Stimulated activated CD4-positive, alpha-beta T cell treated with anti-CD3 and anti-CD28 coated beads, Interleukin-15, amount 100 ng/mL, for 1 hour (primary cell): ENCODE measurements at places on chromosomes 1 and 21.

DNA sequence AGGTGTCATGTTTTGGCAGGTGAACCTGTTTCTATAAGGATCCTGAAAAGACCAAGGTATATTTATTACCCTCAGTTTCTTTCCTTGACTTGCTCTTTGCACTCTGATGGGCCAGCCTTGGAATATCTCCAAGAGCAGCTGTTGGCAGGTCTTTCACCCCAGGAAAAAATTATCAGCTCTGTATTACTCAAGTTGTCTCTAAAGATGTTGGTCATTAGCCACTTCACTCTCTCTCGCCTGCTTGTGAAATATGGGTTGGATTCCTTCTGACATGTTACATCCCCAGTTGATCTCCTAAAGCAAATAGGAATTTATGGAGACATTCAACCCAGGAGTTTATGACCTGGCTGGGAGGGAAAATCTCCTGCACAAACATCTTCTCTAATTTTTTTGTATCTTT, 85.9 kb downstream of the KCNJ15 start:
- no peak for DNase-seq

DNA sequence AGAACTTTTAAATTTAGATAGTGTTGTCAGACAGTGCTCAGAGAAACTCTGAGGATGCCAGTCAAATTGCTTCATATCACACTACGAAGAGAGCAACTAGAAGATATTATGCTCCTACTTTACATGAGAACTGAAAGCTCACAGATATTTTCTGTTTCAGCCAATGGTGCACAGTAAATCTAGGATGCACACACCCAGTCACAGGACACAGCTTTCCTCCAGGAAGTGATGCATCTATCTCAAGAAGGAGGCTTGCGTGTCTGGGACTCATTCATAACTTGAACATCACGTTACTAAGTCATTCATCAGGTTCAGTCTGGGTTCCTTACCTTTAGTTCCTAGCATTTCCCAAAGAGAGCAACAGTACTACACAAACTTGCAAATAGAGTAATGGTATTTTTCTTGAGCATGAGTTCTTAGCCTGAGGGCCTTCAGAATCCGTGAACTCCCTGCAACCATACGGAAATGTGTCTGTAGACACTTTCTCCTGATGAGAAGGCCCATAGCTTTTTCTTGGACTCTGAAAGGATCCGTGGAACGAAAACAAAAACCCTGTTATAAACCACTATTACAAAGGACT, 12.2 kb downstream of the ZNF697 start:
- no peak for DNase-seq

DNA sequence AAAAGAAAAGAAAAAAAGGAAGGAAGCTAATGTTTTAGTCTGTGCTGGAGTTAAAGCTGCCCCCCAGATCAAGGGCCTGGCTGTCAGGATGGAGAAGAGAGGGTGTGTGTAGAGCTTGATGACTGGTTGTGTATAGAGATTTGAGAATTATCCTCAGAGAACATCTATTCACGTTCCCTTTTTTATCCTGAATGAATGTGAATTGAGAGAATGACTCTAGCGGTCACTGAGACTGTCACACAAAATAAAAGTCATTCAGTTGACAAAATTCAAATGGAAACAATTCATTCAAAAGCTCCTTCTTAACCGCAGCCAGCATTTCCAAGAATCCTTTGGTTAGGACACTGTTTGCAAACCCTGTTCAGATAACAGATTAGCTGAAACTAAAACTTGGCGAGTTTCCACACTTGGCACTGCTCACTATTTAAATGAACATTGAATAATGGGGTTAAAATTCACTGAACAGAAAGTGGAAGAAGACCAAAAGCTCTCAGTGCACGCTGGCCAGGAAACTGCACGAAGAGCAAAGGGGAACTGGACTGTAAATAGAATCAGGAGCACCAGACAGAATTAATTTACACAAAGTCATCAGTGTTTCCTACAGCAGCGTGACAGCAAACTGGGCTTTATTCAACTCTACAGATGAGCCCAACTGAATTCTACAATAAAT, 13.6 kb upstream of the FAM89A start:
- DNase-seq, result no peak

DNA sequence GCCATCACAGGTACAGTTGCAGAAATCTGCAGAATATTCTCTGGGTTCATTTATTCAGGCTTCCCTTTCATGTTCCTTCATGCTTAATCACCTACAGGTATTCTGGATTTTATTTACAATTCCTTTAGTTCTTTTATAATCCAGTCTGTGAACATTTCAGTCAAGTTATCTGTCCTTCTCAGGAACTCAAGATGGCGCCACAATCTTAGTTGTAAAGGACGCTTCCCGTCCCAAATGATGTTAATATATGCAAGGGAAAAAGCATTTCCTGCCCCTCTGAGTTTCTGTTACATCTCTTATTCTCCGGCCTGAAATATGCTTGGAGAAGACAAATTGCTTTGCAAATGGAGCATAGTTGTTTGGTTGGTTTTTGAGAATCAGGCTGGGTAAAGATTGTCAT, 19.3 kb downstream of the F3 start:
- DNase-seq, result no peak

- no peak for DNase-seq
Measured at GRCh38 chr21:45640001-45640887, 3.3 kb upstream of the PCBP3 start.

GRCh38 chr21:38807986-38808385, 2.3 kb downstream of the ETS2 start:
- no peak for DNase-seq

GRCh38 chr1:119729044-119729443, 17.3 kb downstream of the PHGDH start:
- no peak for DNase-seq

DNA sequence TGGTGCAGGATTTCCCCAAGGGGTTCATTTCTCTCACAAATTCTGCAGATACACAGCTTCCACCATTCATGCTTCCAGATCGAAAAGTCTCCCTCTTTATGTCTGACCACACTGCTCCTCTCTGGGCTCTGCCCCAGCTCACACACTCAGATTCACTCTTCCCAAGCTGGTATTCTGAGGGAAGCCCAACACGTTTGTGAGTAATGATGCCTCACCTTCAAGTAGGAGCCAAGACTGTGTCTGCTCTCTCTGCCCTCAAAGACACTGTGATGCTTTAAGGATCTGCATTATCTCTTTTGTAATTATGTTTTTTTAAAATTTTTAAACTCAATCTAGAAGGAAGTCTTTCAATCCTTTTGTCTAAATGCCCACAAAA, 19.8 kb downstream of the PRAMEF11 start:
- no peak for DNase-seq

DNA sequence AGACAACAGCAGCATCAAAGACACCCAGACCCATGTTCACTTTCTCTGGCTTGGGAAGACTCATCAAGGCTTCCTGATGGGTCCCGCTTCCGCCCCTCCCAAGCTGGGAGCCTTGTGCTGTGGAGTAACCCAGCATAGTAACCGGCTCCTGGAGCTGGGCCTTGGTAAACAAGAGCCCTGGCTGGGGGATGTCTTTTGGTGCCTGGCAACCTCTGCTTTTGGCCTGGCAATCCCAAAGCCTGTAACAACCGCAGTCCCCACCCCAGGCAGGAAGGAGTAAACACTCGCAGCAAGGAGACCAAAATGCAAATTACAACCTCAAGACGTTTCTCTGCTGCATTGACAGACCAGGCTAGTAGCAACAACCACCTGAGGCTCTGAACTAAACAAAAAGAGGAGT, 16.9 kb upstream of the THRAP3 start:
- no peak for DNase-seq

DNA sequence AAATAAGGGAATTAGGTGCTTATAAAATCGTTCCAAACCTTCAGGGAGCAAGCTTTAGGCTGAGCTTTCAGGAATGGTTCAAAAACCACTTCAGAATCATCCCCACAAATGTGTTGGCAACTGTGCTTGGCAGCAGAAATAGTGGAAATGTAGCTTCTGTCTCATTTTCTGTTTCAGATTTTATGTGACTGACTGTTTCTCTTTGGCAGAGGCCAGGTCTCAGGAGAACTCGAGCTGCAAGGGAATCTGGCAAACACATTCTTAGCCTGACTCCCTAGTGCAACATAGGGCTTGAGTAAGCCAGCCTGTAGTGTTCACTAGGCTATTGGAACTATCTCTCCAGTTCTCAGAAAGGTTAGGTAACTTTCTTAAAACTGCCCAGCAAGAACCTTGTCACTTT, 128.6 kb downstream of the PLA2G4A start:
- DNase-seq, result no peak
